ENCODE measurements at places on chromosomes 2 and 18.

DNA sequence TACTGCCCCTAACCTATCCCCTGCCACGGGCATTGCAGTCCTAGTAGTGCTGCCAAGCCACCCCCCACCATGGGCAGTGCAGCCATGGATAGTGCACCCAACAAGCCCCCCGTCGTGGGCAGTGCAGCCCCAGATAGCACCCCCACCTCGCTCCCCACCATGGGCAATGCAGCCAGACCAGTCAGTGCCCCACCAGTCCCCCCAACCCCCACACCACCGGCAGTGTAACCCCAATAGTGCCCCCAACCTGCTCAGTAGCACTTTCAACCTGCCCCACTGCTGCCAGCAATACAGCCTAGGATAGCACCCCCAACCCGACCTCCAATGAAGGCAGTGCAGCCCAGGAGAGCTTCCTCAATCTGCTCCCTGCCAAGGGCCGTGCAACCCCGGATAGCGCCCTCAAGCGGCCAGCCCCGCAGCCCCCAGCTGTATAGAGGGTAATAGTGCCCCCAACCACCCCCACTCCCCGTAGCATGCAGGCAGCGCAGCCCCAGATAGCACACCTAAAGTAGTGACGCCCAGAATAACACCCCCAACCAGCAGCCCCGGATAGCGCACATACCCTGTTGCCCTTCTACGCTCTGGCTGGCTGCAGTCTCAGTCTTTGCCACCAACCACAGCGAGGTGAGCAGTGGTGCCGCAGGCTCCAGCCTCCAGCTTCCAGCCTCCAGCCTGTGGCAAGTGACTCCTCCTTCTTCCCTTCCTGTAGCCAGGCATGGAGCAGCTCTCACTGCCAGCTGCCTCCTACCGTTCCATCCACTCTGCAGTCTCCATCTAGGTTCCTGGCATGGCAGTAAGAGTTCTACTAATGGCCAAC lies 45.4 kb upstream of the ANKRD62 start:
- DNase-seq: no peak

DNA sequence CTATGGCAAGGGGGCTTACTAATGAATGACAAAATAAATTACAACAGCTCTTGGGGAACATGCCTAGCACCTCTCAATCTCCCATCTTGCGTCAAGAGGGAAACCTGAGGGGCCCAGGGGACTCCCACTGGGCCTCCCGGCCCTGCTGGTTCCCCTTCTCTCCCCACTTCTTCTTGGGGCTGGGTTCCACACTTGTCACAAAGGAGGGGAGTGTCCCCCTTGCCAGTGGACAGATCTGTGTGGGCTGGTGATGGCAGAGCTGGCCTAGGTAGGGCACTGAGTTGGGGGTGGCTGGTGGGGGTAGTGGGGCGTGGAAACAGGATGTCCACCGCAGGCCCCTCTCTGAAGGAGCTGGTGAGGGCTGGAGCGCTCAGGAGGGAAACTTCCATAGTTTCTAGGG lies 184.0 kb upstream of the HAAO start:
- DNase-seq: no peak

GRCh38 chr2:30798536-30798991 lies 8.7 kb downstream of the CAPN13 start:
- no peak for DNase-seq

GRCh38 chr18:25350489-25351251 lies 1.3 kb downstream of the ZNF521 start:
- peak; percentile 85 for DNase-seq

GRCh38 chr2:120269076-120269744 lies 16.6 kb downstream of the RALB start:
- DNase-seq: peak; percentile 92

DNA sequence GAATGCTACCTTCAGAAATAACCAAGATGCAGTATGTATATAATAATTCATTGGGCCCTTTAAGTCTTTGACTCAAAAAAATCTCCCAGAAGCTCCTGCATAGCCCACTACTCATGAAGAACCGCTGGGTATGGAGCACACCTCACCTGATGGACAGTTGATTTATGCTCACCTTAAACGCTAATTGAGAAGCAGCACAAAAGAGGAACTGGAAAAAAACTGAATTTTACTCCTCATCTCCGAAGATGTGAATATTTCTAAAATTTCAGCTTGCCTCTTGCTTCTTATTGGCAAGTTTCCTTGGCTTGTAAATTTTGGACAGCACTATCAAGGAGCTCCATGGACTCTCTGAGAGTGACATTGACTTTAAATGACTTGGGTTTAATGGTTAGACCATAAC lies 5.5 kb downstream of the CYP1B1 start:
- DNase-seq: no peak

DNA sequence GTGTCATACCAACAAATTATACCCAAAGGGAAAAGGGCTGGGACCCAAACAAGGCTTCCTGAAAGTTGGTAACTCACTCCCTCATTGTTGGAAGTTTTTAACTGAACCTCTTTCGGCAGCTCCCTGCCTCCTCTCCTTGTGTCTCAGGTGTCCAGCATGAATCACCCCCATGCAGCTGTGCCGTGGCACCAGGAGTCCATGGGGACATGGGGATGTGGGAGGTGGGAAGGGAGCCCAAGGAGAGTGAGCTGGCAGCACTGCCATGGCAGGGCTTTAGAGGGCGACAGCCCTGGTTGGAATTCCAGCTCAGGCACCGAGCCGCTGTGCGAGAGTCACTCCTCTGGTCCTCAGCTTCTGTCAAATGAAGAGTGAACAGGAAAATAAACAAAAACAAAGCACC lies 12.5 kb upstream of the GYPC start:
- DNase-seq: no peak

Measured in common myeloid progenitor, CD34-positive (primary cell).